Stimulated activated CD8-positive, alpha-beta memory T cell treated with anti-CD3 and anti-CD28 coated beads, Interleukin-2, amount 100 ng/mL, for 1 hour (primary cell): ENCODE measurements at places on chromosomes 5 and 9.

- DNase-seq = no peak
These were observed 1.6 kb downstream of the DCTN4 start for GRCh38 chr5:150757087-150757649.

- no peak for DNase-seq
These were observed 3.8 kb downstream of the MRPL22 start for GRCh38 chr5:154944716-154945115.

GRCh38 chr5:120405923-120406322 lies 58.2 kb upstream of the PRR16 start:
- DNase-seq = no peak

DNA sequence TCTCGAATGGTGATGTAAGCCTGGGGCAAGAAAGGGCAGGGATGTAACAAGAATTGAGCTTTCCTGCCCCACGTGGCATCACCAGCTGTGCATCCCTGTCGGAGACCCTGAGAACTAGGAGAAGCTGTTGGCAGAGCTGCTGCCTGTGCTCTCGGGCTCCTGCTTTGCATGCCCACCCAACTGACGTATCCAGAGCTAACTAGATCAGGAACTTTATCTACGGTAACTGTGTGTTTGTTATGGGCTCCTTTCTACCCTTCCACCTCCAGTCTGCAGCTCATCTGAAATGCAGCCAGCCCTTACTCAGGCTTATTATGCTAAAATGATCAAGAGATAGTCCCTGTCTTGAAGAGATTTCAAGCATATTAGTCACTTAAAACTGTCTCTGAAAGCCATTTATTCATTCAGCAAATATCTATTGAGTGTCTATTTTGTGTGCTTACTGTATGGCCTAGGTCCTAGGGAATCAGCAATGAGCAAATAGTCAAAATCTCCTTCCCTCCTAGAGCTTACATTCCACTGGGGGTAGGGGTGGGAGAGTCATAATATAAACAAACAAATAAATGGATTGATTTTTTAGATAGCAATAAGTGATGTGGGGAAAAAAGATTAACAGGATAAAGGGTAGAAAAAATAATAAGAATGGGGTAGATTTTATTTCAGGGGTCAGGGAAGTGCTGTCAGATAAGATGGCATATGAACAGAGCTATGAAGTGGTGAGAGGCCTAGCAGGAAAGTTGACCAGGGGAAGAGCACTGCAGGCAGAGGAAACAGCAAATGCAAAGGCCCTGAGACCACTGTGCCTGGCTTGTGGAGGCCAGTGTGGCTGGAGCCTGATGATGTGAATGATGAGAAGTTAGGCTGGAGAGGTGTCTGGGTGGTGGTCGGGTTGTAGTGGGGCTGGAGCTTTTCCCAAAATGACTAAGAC lies 118.2 kb downstream of the GALNT10 start:
- DNase-seq = no peak

DNA sequence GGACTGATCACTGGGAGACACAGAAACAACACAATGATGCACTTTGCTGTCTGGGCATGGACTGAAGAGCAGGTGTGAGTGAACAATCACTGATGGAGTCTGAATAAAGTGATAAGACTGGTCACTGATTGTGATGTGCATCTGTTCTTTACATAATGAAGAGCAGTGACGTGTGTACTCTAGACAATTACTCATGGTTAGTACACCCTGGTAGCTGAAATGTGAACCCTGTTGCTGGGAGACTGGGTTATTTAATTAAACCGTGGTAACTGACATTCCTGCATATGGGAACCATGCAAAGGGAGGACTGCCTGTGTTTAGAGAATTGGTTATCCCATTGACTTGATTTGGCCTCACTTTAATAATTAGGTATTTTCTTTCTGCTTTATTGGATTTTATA lies 202.9 kb downstream of the NR2F1-AS1 start:
- DNase-seq = no peak

DNA sequence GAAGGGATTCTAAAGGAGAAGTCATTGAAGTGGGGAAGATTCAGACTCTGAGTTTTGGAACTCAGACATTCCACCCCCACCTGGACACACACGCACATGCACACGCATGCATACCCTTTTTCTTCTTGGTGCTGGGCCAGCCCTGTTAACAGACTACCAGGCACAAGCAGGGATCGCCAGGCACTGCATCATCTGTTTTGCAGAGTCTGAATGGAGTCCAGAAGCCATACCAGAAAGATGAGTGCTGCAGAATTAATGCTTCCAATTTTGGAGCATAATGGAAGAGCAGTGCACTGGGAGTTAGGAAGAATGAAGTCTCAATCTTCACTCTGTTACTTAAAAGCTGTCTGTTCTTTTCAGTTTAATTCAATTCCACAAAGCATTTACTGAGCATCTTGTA lies 95.5 kb downstream of the PDE8B start:
- no peak for DNase-seq
